Glomerular endothelial cell (primary cell): ENCODE measurements at places on chromosomes 5 and 9. TPM values are rescaled to one million over a fixed set of nuclear protein-coding genes. Genes with fewer than 3 reads are reported as not detected.

Gene CREBRF
- total RNA-seq = 7.7 and 8.8 TPM in 2 replicates

Gene GABRA6
- total RNA-seq = not detected in 2 replicates

Gene PLEKHG4B
- total RNA-seq = 0.06 and 0.48 TPM in 2 replicates

Gene FGF10
- not detected in 2 replicates for total RNA-seq

Gene SPAG8
- 0.53 TPM in 1 of 2 replicates, not detected in the other for total RNA-seq

Gene CDC20B
- total RNA-seq = 0.23 TPM in 1 of 2 replicates, not detected in the other

Gene STPG3
- total RNA-seq = not detected in 2 replicates

Gene PCDHA12
- not detected in 2 replicates for total RNA-seq

Gene CCDC192
- total RNA-seq = not detected in 2 replicates

Gene NFIB
- 85.8 and 119 TPM in 2 replicates for total RNA-seq

Gene AMACR
- 17.2 and 19.7 TPM in 2 replicates for total RNA-seq

Gene STC2
- total RNA-seq = 38.4 and 49.4 TPM in 2 replicates

Gene ADAMTS13
- 3.3 and 3.6 TPM in 2 replicates for total RNA-seq

Gene CDH6
- 6.7 and 22.1 TPM in 2 replicates for total RNA-seq

Gene SPINK4
- total RNA-seq = not detected in 2 replicates

Gene REEP5
- total RNA-seq = 70.4 and 90.0 TPM in 2 replicates

Gene FYB1
- total RNA-seq = not detected in 2 replicates

Gene CDKN2B
- total RNA-seq = 36.5 and 49.7 TPM in 2 replicates

Gene SLC46A2
- not detected in 2 replicates for total RNA-seq

Gene PCDHA1
- total RNA-seq = 0.06 TPM in 1 of 2 replicates, not detected in the other

Gene CAPSL
- not detected in 2 replicates for total RNA-seq

Gene PCDHB5
- 2.5 and 4.1 TPM in 2 replicates for total RNA-seq

Gene ROR2
- total RNA-seq = 0.12 and 0.15 TPM in 2 replicates

Gene SPATA31C1
- total RNA-seq = not detected in 2 replicates

Gene TDRD7
- total RNA-seq = 9.5 and 13.5 TPM in 2 replicates

Gene CSF2
- total RNA-seq = 9.5 and 31.6 TPM in 2 replicates

Gene OR1J2
- not detected in 2 replicates for total RNA-seq

Gene PCDHB12
- 0.19 and 0.58 TPM in 2 replicates for total RNA-seq

Gene IZUMO3
- total RNA-seq = not detected in 2 replicates

Gene TLX3
- total RNA-seq = not detected in 2 replicates

Gene SLC6A3
- total RNA-seq = not detected in 2 replicates

Gene TRAPPC13
- total RNA-seq = 13.9 and 15.7 TPM in 2 replicates

Gene C9
- total RNA-seq = 0.12 and 0.44 TPM in 2 replicates

Gene SPATA6L
- 3.8 and 4.0 TPM in 2 replicates for total RNA-seq

Gene XPA
- 5.6 and 9.4 TPM in 2 replicates for total RNA-seq

Gene BARX1
- not detected in 2 replicates for total RNA-seq

Gene GABRA1
- not detected in 2 replicates for total RNA-seq

Gene TMOD1
- total RNA-seq = 2.9 and 5.1 TPM in 2 replicates

Gene NUTM2G
- total RNA-seq = not detected in 2 replicates

Gene SELENOP
- total RNA-seq = 36.2 and 37.3 TPM in 2 replicates

Gene AFF4
- total RNA-seq = 64.6 and 70.6 TPM in 2 replicates
